ENCODE measurements at places on chromosomes 16 and 17. TPM values are rescaled to one million over a fixed set of nuclear protein-coding genes. Genes with fewer than 3 reads are reported as not detected.

NSF gene
- total RNA-seq: 24.4 TPM

KDM6B gene
- 17.4 TPM for total RNA-seq

NACA2 gene
- total RNA-seq: not detected

CD7 gene
- total RNA-seq: not detected

ZNF597 gene
- 2.3 TPM for total RNA-seq

C16orf86 gene
- total RNA-seq: 4.3 TPM

OR1F1 gene
- not detected for total RNA-seq

HCRT gene
- total RNA-seq: not detected

NPIPA8 gene
- total RNA-seq: not detected

PIK3R6 gene
- total RNA-seq: 1.1 TPM

KRTAP4-5 gene
- total RNA-seq: not detected

PRSS22 gene
- total RNA-seq: not detected

GAS7 gene
- total RNA-seq: 43.3 TPM

ARL17A gene
- total RNA-seq: 9.0 TPM

PPP1R27 gene
- not detected for total RNA-seq

PDIA2 gene
- 9.3 TPM for total RNA-seq

EPX gene
- total RNA-seq: not detected

TP53TG3 gene
- not detected for total RNA-seq

PLLP gene
- total RNA-seq: 2.2 TPM

ZNF469 gene
- total RNA-seq: 2.8 TPM

KRTAP2-2 gene
- not detected for total RNA-seq

HEATR9 gene
- total RNA-seq: not detected

RNF227 gene
- total RNA-seq: 1.9 TPM

FN3K gene
- 68.4 TPM for total RNA-seq

ABCA8 gene
- 35.4 TPM for total RNA-seq

MAF gene
- total RNA-seq: 47.5 TPM

NOXO1 gene
- total RNA-seq: not detected

RAMP2 gene
- 58.3 TPM for total RNA-seq

CHST4 gene
- total RNA-seq: not detected

BRD7 gene
- 42.5 TPM for total RNA-seq

KCNJ18 gene
- total RNA-seq: not detected

CDRT15L2 gene
- not detected for total RNA-seq

CCL3 gene
- not detected for total RNA-seq

KCNJ16 gene
- not detected for total RNA-seq

KRT25 gene
- total RNA-seq: not detected

FBXW10 gene
- not detected for total RNA-seq

CRHR1 gene
- not detected for total RNA-seq

CACNG4 gene
- total RNA-seq: not detected

ALDH3A1 gene
- total RNA-seq: 0.19 TPM

IKZF3 gene
- 6.9 TPM for total RNA-seq

HSD17B2 gene
- not detected for total RNA-seq

NPIPA2 gene
- total RNA-seq: 0.47 TPM

DBNDD1 gene
- total RNA-seq: 2.3 TPM
